NCI-H2171 (cell line): ENCODE measurements at places on chromosomes 13 and 19.

DNA sequence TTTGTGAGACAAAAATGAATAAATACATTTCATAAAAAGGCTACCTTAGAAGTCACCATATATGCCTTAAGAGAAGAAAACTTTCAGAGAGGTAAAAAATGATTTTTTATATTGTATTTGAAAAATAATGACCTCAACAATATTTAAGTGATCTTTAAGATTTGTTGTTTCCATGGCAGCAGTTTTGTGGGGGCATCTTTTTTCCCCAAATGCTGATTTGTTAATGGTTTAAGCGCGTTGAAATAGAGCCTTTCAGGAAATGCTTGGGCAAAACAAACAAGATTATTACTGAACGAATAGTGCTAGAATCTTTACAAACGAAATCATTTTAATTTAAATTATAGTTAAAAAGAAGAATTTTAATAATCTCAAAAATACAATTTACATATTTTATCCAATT lies 103.1 kb upstream of the MYO16 start:
- DNase-seq, result no peak

- no peak for DNase-seq
Observed at GRCh38 chr19:35381318-35381717, 10.4 kb downstream of the GPR42 start.

DNA sequence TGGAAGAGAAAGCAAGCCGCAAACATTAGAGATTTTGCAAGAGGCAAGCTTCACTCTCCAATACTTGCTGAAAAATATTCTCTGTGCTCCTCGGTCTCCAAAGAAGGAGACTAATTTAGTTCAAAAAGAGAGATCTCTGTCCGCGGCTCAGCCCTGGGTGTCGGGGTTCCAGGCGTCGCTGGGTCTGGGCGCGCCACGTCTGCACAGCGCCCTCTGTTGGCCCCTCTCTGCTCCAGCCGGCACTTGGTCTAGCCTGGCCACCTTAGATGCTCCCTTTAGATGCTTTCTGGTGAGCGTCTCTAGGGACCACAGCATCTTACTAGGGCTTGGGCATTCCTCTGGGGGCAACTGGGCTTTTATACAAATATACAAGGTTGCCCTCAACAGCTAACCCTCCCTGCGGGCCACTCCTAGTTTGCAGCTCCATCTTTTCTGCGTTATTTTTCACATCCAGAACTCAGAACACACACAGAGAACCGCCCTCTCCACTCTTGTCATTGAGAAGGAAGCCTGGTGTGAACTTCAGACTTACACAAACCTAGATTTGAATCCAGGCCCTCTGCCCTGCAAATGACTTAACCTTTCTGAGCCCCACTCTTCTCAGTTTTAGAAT lies 78.3 kb downstream of the CYSLTR2 start:
- DNase-seq, result no peak

DNA sequence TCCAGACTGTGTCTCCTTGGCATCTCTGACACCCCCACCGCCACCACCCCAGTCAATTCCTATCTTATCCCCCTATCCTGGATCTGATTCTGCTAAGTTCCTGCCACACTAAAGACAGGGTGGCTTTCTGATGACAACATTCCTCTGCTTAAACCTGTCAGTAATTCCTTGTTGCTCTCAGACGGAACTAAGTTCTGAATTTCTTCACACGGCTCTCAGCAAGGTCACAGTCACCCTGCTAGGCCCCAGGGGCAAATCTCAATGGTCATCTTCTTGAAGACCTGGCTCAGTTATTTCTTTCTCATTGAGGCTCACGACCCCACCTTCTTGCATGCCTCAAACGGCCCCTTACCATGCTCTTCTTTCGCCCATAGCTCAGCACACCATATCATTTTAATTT lies 7.6 kb downstream of the ALOX5AP start:
- no peak for DNase-seq
